Neural crest cell (in vitro differentiated cells): ENCODE measurements at places on chromosomes 11 and 22. TPM values are rescaled to one million over a fixed set of nuclear protein-coding genes. Genes with fewer than 3 reads are reported as not detected.

- DNase-seq: no peak
These were observed 10.9 kb upstream of the MFNG start for GRCh38 chr22:37497062-37497599.

GRCh38 chr11:122345586-122345985, 229.6 kb upstream of the BLID start:
- DNase-seq: no peak

DNA sequence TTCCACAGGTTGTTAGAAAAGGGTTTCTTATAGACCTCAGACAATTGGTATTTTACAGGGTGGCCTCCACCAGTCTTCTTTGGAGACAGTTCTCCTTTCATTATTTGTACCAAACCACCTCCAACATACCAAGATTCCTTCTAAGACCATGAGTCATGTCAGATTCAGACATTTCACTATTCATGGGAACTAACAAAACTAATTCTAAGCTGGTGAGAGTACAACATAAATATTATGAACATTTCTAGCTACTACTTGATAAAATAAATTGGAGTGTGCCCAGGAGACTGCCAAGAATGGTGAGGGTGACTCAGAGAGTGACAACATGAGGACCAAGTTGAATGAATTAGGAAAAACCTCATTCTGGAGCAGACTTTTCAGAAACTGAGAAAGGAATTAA, 494.6 kb upstream of the LRRC4C start:
- DNase-seq: no peak

DNA sequence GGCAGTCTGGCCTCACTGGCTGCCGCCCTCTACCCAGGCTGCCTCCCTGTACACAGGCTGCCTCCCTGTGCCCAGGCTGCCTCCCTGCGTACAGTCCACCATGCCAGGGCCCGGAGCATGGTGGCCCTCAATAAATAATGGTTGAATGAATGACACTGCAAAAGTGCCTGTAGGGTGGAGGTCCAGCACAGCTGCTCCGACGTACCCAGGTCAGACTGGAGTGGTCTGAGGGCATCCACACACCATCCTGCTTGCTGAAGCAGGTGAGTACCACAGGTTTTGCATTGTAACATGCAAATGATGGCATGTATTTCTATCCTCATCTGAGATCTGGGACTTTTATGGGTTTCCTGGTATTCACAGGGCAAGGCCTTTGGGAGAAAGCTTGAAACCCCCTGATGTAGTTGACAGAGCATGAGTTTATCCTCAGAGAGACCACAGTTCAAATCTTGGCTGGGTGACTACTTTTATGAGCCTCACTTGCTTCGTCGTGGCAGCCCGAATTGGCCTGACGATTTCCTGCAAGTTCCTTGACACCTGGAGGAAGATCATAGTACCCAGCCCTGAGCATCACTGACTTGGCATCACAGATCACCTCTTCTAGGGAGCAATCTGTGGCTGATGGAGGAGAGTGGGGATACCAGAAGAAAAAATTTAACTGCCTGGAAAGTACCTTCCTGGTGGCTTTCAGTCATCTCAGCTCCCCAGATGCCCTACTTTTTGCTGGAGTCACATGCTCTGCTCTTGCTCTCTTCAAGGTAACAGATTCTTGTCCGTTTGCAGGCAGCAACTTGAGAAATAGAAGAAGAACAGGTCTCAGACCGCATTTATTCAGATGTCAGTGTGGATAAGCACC, 16.0 kb upstream of the CYB5R3 start:
- DNase-seq: no peak

DNA sequence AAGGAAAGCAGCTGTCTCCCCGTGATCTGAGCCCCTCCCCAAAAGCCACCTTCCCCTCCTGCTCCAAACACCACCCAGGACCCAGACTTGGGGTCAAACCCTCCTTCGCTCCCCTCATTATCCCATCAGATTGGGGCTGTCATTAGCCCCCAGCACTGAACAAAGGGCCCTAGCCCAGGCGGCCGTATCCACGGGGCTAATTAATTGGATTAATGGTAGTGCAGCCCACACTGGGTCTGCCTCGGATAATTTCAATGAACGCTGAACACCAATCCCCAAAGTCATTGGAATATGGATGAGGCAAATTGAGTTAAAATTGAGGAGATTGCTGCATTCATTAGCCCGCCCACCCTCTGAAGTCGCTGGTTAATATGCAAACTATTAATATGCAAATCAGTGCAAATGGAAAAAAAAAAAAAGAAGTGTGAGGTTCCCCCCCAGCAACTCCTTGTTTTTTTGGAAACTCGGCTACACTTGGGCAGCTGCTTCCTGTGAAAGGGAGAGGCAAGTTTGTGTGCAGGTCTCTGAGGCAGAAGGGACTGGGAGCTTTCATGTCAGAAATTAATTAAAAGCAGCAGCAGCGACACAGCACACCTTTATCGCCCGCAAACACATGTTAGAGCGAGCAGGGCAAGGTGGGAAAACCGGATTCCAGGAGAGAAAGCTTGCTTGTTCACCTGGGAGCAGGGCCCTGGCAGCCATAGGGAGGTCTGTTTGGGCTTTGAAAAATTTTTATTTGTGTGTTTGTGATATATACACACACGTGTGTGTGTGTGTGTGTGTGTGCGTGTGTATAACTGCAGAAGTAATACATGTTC, 517.8 kb downstream of the MIAT start:
- DNase-seq: no peak

DNA sequence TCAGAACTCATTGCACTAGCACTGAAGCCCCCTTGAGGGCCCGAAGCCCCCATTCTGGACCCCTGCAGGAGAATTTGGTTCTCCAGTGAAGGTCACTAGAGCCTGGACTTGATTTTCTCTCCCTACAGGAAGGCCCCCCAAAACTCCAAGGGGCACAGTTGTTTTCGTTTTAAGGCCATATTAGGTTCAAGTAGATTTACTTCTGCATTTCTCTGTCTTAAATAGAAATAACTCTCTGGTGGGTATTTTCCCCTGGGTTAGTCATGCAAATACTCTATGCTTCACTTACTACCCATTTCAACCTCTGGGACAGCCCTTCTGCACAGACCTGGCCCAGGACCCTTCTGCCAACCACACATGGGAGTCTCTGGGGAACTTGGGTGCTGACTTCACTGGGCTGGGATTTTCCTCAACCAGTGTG, 41.6 kb downstream of the WEE1 start:
- no peak for DNase-seq

- DNase-seq: no peak
These were observed 56.1 kb downstream of the SMCO4 start for GRCh38 chr11:93487032-93487483.

The TBX10 gene
- not detected in 2 replicates for total RNA-seq

- no peak for DNase-seq
These were observed 10.5 kb upstream of the ALX4 start for GRCh38 chr11:44320289-44320973.

GRCh38 chr22:26174280-26174679, 5.0 kb downstream of the SEZ6L start:
- no peak for DNase-seq

GRCh38 chr11:1053121-1053901, 16.8 kb upstream of the MUC6 start:
- no peak for DNase-seq

DNA sequence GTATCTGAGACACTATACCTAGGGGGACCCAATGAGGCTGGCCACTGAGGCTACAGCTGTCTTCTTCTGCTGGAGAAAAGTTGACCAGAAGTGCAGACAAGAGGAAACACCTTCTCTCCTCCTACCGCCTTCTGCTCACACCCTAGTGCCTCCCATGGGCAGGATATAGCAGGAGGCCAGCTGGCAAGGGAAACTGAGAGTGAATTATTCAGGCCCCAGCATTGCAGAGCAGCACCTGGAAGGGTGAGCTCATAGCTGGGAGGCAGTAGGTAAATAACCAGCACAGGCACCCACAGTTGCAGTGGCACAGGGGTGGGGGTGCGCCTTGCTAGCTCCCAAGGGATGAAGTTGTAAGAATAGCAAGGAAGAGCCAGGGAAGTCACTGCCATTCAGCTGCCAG, 267.4 kb upstream of the NCAM1 start:
- DNase-seq: no peak

The ACTN3 gene
- 0.16 and 0.35 TPM in 2 replicates for total RNA-seq

The JAM3 gene
- total RNA-seq: 98.6 and 99.9 TPM in 2 replicates

- DNase-seq: no peak
These were observed 69.3 kb upstream of the TNRC6B start for GRCh38 chr22:40108396-40108795.

DNA sequence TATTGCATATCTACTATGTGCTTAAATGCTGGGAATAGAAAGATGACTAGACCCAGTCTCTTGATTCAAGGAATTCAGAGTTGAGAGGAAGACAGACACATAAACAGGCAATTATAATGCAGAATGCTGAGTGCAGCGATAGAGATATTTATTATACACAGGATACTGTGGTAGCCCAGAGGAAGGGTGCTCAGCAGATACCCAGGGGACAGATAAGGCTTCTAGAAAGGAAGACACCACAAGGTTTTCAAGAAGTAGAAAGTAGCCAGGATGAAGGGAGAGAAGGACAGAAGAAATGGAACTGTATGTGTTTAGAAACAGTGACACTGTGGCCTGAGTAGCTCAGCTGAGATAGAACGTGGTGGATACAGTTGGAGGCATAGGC, 79.4 kb upstream of the NNMT start:
- DNase-seq: no peak

DNA sequence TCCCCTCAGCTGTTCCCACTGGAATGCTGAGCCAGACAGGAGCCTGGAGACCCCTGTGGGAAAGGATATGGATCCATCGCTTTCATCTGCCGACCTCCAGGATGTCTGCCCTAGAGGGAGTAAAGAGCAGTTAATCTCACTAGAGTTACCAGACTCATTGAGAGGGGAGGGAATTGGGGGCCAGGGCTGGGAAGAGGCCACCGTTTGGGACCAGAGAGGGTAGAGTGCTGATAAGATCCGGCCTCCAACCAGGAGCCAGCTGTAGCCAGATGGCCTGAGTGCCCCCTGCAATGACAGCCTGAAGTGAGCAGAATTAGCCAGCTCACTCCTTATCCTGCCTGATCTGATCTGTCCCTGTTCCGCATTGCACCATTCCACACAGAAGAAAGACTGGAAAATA, 3.7 kb upstream of the APLNR start:
- no peak for DNase-seq

The RHOD gene
- 1.7 and 2.1 TPM in 2 replicates for total RNA-seq

- peak; percentile 63 for DNase-seq
These were observed 548.5 kb downstream of the BUD13 start for GRCh38 chr11:116224154-116224888.

The CSNK2A3 gene
- total RNA-seq: 0.39 and 0.82 TPM in 2 replicates

DNA sequence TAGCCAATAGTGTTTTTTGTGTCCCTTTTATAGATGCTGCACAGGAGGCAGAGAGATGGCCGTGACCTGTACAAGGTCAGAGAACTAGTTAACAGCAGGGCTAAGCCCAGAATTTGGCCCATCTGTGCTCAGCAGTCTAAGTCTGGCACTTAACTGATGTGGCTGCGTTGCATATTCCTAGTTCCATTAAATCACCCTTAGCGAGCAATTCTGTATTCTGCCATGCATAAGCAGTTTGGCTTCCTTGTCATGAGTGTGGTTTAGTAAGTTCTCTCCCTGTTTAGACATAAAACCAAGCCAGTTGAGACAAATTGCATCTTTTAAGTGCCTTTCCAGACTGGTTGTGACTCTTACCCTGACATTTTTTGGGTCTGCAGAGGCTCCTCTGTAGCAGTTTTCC, 230.6 kb upstream of the TENM4 start:
- DNase-seq: no peak

The OR52D1 gene
- total RNA-seq: not detected in 2 replicates

GRCh38 chr11:106957030-106957482, 61.2 kb downstream of the GUCY1A2 start:
- DNase-seq: no peak

DNA sequence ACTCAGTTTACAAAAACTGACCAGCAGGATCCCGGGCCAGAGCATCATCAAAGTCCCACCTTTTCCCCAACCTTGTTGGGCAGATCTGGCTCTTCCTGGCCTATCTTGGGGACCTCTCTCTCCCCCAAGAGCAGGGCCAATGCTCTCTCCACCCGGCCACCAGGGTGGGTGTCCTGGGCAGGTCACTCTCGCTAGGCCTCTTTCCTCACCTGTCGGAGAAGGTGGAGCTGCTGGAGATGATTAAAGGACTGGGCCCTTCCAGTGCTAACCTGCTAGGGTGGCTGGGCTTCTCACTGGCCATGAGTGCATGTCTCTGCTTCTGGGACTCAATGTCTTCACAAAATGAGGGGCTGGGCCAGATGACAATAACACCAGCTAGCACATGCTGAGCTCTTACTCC, 2.9 kb upstream of the CAPN5 start:
- DNase-seq: no peak

DNA sequence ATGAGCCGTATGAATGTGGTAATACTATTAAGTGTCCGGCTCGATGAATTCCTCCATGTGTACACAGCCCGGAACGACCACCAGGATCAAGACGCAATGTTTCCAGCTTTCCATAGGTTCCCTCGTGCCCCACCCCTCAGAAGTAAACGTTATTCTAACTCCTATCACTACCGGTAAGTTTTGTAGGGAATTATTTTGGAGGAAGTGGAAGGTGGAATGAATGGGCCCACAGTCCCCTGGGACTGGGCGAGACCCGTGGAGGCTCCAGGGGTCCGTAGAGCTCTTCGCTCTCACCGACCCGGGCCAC, 720 bp upstream of the FAR1 start:
- DNase-seq: no peak

DNA sequence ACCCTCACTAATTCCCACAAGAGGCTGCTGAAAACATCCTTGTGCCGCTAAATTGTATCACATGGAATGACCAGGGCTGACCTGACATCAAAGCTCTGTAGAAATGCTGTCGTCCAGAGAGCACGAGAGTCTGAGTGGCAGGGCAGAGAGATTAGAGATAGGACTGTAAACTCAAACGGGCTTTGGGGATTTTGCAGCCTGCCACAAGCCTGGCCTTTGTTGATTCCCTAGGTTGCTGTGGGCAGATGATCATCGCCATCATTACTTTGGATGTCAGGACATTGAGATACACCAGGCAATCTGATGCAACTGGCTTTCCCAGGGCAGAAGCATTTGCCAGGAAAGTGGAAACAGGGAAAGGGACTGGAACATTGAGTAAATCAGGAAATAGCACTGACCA, 131.6 kb downstream of the ETS1 start:
- no peak for DNase-seq

- no peak for DNase-seq
These were observed 106.7 kb upstream of the ASPHD2 start for GRCh38 chr22:26322179-26322905.
